ENCODE measurements at places on chromosomes 5 and 9.

GRCh38 chr9:100591639-100592412, 13.9 kb downstream of the CAVIN4 start:
- no peak for DNase-seq

- no peak for DNase-seq
Observed at GRCh38 chr9:30796764-30797163, 1587.7 kb upstream of the ACO1 start.

- no peak for DNase-seq
Observed at GRCh38 chr5:126044931-126045565, 378.2 kb upstream of the GRAMD2B start.

DNA sequence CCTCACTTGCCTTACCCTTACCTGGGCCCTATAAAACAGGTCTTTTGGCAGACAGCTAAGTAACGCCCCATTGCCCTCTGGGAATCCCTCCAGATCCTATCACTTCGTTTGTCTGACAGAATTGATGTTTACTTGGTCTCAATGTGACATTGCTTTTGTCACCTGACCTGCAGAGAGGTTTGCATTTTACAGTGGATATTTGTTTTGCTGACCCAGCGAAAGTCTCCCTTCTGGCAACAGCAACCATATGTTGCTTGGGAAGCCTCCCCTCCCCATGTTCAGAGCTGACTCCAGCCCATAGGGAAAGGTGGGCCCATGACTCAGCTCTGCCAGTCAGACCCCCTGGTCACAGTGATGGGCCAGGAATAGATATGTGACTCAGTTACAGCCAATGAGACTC, 54.0 kb upstream of the LARP1 start:
- DNase-seq, result no peak

DNA sequence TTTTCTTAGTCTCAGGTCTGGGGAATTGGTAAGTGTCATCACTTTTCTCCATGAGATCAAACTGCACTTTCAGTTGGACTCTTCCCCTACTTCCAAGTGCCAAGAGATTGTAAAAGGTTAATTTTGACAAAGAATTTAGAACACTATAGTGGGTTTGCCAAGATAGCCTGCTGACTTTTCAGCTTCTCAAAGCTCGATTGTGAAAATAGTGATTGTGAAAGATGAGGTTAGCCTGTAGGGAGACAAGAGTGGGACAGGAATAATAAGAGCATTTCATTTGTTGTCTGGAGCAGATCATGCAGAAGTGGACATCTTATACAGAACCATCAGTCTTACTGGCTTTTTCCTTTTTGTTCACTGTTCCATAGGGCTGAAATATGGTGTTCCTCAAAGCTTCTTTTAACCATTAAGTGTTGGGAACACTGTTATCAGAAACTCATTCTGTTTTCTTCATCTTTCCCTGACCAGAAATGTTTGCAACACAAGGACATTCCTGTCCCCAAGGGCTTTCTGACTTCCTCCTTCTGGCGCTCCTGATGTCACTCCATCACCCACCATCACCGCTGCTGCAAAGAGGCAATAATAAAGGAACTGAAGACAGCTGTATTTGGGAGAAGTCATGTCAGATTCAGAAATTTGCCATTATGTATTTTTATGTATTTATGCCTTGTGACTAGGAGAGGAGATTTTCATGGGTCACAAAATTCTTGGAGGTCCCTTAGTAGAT, 11.6 kb upstream of the SPTAN1 start:
- DNase-seq, result no peak

DNA sequence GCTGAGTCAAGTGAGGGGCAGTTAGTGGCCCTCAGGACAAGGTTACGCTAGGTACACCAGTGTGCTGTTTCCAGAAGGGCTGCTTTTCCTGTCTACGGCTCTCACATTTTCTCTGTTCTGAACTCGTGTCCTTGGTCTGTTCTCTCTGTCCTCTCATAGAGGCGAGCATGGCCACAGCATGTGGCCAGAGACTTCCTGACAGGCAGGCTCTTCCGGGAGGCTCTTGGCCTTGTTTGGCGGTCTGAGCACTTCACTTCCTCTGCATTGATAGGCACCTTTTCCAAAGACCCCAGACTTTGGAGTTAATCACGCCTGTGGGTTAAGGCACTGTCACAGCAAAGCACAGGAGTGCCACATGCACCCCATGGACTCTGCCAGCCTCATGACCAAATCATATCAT, 1.2 kb downstream of the CKMT2 start:
- DNase-seq, result no peak

- peak; percentile 51 for DNase-seq
Observed at GRCh38 chr9:110427497-110428104, 89.9 kb upstream of the TXNDC8 start.

- peak; percentile 20 for DNase-seq
Observed at GRCh38 chr9:1458503-1458902, 408.3 kb downstream of the DMRT2 start.

DNA sequence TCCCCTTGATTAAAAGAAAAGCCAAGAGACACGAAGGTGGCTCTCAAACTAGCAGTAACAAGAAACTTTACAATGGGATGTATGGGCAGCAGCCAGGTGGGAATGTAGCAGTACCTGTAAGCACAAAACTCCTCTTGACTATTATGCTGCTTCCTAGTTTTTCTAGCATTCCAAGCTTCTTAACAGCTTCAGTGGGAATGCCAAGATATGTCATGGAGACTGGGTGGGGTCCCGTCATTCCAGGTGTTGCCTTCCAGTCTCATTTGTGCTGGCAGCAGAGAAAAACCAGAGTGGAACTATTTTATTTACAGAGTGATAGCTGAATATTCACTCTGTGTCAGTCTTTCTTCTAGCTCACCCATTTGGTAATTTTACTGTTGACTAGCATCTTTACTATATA, 236.6 kb downstream of the ARL15 start:
- DNase-seq, result no peak

GRCh38 chr9:113912816-113913215, 36.7 kb downstream of the ZNF618 start:
- no peak for DNase-seq

GRCh38 chr5:56588636-56589480, 226.5 kb upstream of the MAP3K1 start:
- no peak for DNase-seq

- DNase-seq, result no peak
Observed at GRCh38 chr9:130313103-130313858, 47.7 kb downstream of the HMCN2 start.

DNA sequence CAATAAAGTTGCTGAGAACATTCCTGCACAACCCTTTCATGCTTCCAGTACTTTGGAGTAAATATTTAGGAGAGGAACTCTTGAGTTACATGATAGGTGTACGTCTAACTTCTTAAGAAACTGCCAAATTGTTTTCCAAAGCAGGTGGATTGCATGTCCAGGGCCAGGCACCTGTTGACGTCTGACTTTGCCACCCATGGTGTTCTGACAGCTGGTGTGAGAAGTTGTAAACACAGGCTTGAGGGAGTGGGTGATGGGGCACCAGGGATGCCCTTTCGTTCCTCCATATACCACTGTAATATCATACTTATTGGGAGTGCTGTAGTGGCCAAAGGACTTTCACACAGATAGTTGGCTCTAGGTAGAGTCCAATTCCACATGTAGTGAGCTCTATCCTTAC, 352.1 kb downstream of the GADD45G start:
- no peak for DNase-seq

GRCh38 chr5:58275516-58275915, 184.4 kb downstream of the PLK2 start:
- DNase-seq, result no peak

DNA sequence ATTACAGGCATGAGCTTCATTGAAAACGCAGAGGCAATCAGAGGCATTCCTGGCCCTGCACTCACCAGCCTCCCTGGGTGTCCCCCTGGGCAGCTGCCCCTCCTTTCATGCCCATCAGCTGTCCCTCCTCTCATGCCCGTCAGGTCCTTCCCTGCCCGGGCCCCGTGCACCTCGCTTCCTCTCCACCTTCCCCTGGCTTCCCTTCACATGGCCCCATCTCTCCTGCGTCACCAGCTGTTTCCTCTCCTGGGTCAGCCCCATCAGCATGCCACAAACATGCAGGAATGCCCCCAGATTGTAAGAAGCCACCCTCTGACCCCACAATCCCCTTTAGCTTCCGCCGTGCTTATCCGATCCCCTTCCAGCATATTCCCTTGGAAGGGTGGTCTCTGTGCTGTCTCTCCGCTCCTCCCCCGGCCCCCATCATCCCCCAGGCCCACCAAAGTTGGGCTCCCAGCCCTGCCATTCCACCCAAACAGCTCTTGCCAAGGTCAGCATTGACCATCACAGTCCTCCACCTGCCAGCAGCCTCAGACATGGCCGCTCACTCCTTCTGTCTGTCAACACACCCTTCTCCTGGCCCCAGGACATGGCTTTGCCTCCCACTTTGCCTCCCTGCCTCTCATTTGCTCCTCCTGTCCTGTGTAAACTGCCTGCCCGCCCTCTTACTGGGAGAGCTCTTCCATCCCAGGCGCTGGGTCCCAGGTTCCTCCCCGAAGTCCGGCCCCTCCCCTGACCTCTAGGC, 98.6 kb upstream of the IER5L start:
- no peak for DNase-seq

DNA sequence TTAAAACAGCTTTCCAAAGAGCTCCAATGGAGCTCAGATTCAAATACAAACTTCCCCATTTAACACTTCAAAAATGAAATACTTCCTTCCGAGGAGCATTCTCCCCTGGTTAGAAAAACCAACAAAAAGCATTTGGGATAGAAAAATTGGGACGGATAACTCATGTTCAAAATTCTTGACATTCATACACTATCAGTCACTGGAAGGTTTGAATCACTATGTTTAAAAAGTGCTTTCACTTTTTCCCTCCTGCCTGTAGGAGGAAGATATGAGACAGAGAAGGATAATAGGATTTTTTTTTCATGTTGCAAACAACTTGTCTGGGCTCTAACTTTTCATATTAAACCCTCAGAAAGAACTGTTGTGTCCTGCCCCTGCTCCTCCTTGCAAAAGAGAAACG, 412.0 kb downstream of the ACTL7B start:
- peak; percentile 35 for DNase-seq

- DNase-seq, result peak; percentile 11
Observed at GRCh38 chr9:79300068-79300467, 271.7 kb upstream of the TLE4 start.

DNA sequence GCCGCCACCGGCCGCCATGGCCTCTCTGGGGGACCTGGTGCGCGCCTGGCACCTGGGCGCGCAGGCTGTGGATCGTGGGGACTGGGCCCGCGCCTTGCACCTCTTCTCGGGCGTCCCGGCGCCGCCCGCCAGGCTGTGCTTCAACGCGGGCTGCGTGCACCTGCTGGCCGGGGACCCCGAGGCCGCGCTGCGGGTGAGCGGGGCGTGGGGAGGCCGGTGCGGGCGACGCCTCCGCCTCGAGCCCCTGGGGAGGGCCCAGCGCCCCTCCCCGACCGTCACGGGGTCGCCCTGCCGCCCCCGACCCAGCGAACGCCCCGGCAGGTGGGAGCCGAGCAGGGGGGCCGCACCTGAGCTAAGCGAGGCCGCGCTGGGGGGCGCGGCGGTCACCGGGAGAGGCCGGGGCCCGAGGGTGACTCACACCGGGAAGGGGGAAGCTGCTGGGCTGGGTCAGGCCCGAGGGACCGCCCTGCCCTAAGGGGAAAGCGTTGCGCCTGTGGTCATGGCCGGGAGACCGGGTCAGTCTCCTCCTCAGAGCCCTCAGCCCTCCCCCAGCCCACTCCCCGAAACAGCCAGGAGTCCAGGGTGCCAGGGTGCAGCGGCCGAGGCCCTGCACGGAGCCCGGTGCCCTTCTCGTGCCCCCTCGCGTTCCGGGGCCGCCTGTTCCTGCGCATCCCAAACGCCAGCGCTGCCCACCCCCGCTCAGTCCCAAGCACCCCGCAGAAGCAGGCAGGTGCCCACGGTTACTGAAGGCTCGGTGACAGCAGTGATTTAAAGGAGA, 510 bp downstream of the NOXA1 start:
- no peak for DNase-seq

GRCh38 chr9:104786293-104786692, 22.4 kb downstream of the NIPSNAP3B start:
- DNase-seq, result no peak

DNA sequence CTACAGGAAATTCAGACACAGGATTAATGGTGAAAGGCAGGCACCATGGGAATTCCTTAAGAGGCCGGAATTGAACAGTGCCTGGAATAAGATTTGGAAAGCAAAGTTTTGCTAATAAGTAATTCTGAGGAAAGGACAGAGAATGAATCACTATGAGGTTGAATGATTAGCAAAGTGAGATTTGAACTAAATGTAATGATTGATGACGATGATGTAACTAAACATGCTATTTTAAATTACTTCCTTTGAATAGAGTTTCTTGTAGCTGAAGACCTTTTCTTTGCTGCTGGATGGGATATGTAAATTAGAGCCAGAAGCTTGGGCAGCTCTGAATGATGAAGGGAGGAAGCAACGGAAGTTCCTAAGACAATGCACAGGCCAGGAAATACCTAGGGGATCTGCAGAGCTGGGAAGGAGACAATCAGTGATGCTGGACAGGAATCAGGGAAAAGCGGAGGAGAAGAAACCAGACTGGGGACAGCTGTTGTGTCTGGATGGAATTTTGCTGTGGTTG, 482.0 kb downstream of the PSAT1 start:
- peak; percentile 10 for DNase-seq

DNA sequence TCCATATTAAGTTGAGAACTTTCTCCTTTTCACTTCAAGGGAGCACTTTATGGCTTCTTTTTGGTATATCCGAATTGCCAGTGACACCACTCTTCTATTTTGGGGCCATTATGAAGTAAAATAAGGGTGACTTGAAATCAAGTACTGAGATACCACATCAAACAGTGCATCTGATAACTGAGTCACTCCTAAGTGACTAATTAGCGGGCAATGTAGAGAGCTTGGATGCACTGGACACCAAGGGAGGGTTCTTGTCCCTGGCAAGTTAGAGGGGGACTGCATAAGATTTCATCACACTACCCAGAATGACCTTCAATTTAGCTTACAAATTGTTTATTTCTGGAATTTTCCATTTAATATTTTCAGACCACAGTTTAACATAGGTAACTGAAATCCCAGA, 813.9 kb upstream of the CDH10 start:
- peak; percentile 13 for DNase-seq

DNA sequence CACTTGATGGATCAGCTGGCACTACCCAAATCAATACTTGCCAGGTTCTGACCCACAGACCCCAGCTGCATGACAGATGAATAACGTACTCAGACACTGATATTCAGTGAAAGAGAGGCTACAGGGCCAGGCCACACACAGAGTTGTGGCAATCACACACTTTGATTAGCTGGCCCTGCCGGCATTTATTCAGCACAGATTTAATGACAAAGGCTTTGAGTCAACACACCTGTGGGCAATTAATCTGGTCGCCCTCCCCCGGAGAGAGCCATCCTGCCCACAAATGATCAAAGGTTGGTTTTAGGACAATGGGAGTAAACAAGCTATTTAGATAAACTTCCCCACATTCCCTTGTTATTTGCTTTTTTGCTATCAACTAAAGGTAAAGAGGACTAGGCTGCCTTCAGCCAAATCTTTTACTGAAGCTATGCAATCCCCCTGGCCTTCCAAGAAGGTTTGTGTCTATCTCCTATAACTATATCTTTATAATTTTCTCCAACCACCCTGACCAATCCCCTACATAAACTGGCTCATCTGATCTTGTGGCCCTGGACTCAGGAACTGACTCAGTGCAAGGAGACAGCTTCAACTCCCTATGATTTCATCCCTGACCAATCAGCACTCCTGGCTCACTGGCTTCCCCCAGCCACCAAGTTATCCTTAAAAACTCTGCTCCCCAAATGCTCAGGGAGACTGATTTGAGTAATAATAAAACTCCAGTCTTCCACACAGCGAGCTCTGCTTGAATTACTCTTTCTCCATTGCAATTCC, 12.7 kb upstream of the TRIM32 start:
- no peak for DNase-seq
